AG04449 (cell line): ENCODE measurements at places on chromosomes 2 and 18.

GRCh38 chr2:164816046-164816445 lies 25.6 kb downstream of the COBLL1 start:
- DNase-seq, result no peak

DNA sequence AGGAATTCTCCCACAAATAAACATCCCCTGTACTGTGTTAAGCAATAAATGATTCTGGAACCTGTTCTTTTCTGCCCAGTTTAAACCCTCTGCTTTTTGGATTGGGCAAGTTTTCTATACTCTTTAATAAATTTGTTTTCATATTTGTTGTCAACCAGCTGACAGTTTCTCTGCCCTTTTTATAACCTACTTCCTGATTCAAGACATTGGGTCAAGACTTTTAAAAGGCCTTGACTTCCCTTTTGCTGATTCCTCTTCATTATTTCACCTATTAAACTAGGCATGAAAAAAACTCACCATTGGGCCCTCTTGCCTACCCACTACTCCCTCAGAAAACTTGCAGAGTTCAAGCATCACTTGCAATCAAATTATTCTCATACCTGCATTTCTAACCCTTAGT lies 459.5 kb downstream of the ARHGAP15 start:
- DNase-seq, result no peak

DNA sequence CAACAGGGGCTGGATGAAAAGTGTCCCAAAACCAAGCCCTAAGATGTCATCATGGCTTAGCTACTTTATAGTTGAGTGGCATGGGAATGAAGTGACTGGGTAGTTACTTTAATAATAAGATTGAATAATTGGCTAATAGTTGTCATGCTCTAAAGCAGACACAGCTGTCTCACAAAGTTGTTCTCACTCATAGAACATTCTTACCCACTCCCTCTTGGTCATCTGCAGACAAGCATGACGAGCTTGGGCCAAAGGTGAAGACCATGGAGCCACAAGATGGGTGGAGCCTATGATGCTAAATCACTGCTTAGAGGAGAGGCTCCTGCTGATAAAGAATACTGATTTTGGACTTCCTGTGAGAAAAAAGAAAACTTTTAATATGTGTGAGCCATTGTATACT lies 62.4 kb upstream of the MMADHC start:
- DNase-seq, result no peak

GRCh38 chr2:176781570-176782217 lies 430.9 kb upstream of the HNRNPA3 start:
- no peak for DNase-seq

DNA sequence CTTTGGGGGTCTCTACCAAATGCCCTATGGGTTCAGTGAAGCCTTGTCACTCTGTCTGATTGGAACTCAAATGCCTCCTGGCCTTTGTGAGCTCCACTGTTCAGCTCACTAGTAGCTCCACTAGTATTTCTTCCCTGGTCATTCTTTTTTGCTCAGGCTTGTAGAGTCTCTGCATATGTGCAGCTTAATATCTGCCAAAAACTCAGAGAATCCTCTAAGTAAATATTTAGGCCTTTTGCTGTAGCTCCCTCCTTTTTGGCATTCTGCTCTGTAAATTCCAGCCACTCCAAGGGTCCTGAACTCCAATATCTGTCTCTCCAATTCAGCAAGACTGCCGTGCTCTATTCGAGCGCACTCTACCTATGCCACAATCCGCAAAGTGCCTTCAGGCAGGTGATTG lies 146.5 kb downstream of the MAIP1 start:
- no peak for DNase-seq

- no peak for DNase-seq
Measured at GRCh38 chr2:73107211-73107926, 5.4 kb downstream of the RAB11FIP5 start.

- no peak for DNase-seq
Measured at GRCh38 chr2:194004590-194005206, 1652.3 kb upstream of the SLC39A10 start.

- no peak for DNase-seq
Measured at GRCh38 chr18:13184396-13184795, 34.2 kb upstream of the LDLRAD4 start.

GRCh38 chr2:9532421-9532820 lies 23.2 kb downstream of the ADAM17 start:
- no peak for DNase-seq

DNA sequence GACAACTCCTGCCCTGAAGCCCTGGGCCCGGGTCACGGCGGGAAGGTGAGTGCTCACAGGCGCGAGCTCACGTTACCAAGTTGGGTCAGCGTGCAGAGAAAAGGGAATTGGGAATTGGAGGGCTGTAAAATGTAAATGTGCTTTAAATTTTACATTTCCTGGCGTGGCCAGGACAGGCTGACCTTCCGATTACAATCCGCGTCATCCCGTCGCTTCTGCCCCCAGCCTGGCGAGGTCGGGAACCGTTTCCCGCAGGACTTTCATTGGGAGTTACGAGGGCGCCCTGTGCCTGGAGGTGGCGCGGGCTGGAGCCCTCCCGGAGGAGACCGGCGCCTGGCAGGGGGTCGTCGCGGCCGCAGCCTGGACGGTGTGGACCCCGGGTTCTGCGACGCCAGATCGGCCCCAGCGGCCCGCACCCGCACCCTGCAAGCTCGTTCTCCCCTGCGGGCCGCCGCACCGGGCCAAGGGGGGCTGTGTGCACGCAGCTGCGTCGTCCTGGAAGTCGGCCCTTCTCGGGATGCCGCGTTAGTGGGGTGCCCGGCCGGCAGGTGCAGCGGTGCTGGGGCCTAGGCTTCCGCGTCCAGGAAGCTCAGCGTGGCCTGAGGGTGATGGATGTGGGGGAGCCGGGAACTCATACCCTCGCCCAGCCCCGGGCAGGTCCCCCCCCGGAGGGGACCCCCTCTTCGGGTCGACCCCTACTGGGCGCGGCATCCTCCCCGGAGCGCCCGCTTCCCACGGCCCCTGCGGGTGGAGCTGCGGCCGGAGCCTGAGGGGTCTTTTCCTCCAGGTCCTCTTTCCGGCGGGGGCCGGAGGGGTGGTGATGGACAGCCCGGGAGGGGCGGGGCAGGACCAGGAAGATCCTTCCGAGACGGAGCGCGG lies 63.9 kb downstream of the LRRFIP1 start:
- DNase-seq, result no peak

DNA sequence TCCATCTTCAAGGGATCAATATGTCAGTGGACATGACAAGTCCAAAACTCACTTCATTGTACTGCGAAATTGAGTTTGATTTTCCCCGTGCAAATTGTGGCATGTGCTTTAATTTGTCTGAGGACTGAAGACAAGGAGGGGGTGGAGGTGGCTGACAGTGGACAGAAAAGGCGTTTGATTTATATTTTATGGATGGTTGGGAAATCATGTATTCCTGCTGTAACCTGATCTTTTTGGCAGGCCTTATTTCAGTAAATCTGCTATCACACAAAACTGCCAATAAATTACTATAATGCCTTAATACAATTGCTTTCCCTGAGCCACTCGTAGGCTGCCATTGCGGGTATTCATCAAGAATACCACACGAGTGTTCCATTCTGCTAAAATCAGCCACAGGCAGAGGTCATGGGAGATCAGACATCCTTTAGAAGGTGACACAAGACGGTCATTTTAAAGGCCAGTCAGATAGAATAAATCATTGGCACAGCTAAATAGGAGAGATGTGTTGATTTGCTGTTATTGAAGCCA lies 720.5 kb downstream of the MBD2 start:
- DNase-seq, result no peak

- DNase-seq, result no peak
Measured at GRCh38 chr18:79260510-79260909, 135.2 kb upstream of the NFATC1 start.

DNA sequence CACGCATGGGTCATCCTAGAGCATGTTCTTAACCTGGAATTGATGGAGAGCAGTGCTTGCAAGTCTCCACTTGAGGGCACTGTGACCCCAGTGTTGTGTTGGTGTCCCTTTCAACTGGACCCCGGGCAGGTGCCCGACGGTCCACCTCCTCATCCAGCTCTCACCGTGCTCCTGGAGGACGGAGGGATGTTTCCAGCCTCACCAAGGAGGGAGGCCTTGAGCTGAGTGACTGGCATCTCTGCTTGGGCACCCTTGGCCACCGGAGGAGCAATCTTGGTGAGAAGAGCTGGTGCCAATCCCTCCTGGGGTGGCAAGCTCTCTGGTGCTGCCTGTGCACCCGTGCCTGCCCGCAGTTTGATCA lies 45.4 kb upstream of the ASB18 start:
- no peak for DNase-seq

DNA sequence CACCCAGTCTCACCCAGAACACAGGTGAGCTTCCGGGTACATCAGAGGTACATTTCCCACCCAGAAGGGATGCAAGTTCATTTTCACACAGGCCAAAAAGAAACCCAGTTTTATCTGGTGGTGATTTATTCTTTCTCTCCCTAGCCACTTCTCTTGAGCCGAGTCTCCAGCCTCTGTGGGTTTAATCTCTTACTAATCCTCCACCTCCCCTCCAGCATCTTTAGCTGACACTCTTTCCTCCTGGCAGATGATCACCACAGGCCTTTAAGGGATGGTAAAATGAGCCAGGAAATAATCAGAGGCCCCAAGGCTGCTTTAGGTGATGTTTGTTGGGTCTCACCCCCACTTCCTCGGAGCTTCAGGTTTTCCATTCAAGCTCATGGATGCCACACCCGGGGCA lies 145.7 kb upstream of the DLX2 start:
- no peak for DNase-seq

- no peak for DNase-seq
Measured at GRCh38 chr2:164843346-164843911, 1.8 kb upstream of the COBLL1 start.

- DNase-seq, result no peak
Measured at GRCh38 chr2:165645930-165646831, 147.9 kb downstream of the GALNT3 start.
